ENCODE measurements at places on chromosomes 3 and 15.

GRCh38 chr3:66638717-66639116, 137.9 kb upstream of the LRIG1 start:
- peak; percentile 78 for DNase-seq

DNA sequence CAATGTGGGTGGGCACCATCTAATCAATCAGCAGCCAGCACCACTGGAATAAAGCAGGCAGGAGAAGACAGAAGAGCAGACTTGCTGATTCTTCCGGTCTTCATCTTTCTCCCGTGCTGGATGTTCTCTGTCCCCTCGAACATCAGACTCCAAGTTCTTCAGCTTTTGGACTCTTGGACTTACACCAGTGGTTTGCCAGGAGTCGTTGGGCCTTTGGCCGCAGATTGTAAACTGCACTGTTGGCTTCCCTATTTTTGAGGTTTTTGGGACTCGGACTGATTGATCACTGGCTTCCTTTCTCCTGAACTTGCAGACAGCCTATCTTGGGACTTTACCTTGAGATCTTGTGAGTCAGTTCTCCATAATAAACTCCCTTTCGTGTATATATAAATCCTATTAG, 292.8 kb downstream of the BCHE start:
- no peak for DNase-seq

DNA sequence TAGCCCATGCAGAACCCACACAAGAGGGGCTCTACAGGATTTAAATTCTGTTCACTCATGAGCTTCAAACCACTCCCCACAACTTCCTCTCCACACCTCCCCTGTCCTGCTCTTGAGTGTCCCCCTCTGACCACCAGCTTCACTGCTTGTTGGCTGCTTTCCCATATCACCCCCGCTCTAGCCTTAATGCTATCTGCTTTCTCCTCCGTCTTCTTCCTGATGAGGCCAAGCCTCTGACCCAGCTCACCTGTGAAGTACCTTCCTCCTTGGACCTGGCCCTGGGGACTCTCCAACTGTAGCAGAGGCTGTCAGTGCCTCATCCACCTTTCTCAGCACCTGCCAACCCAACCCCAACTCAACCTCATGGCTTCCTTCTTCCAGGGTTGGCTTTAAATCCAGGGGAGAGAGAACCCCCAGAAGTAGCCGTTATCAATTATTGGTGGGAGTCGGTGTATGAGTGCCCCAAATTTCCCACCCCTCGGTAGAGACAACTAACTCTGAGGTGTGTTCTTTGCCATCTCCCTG, 174.8 kb downstream of the MINAR1 start:
- DNase-seq = no peak

GRCh38 chr15:62391641-62392262, 226.7 kb upstream of the C2CD4B start:
- DNase-seq = no peak

DNA sequence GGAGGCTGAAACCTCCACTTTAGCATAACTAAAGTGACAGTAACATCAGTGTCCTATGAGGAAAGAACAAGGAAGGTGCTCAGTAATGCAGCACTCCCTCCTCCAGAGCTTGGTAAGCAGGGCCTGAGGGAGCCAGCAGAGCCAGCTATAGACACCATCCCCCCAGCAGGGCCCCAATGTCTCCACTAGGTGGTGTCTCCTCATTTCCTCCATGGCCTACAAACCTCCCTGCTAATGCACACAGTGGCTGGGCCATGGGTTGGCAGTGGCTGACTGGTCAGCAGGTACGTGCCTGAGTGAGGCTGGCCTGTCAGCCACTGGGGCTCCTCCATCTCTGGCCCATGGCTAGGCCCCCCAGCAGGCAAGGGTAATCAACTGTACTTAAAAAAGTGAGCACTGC, 13.6 kb downstream of the MRPS25 start:
- DNase-seq = peak; percentile 80

DNA sequence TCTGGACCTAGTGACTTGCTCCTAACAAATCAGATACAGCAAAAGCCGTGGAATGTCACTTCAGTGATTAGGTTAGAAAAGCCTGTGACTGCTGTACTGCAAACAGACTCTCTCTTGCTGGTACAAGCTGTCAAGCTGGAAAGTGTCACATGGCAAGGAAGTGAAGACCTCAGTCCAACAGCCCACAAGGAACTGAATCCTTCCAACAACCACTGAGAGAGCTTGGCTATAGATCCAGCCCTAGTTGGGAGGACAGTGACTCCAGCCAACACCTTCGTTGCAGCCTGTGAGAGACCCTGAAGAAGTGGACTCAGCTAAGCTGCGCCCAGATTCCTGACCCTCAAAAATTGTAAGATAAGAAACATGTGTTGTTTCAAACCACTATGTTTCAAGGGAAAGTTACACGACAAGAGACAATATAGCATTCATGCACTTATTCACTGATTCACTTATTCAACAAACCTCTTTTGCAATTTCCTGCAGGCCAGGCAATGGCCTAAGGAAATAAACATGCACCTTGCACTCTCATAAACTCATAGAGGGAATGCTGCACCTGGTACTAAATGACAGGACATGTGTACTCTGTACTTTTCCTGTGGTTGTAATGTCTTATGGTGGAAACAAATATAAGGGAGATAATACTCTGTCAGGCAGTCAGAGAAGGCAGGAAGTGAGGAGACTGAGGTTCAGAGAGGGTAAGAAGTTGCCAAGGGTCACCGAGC, 142.9 kb downstream of the CADPS start:
- DNase-seq = no peak

DNA sequence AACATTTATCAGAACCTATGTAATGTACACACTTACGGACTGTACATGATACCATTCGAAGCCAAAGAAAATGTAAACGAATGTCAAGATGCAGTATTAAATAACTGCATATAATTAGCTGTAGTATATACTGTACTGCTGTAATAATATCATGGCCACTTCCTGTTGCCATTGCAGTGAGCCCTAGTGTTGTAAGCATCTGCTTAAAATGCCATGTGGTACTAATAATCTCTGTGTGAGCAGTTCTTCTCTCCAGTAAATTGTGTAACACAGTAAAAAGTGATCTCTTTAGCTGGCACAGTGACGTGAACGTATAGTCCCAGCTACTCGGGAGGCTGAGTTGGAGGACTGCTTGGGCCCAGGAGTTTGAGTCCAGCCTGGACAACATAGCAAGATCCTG, 8.6 kb downstream of the SPG11 start:
- DNase-seq = no peak

GRCh38 chr15:51270706-51271105, 67.7 kb downstream of the CYP19A1 start:
- DNase-seq = no peak

GRCh38 chr15:38565287-38565670, 665 bp upstream of the RASGRP1 start:
- no peak for DNase-seq

GRCh38 chr3:30657914-30658313, 51.5 kb downstream of the TGFBR2 start:
- DNase-seq = no peak

GRCh38 chr15:94036156-94036555, 195.2 kb upstream of the MCTP2 start:
- DNase-seq = no peak

DNA sequence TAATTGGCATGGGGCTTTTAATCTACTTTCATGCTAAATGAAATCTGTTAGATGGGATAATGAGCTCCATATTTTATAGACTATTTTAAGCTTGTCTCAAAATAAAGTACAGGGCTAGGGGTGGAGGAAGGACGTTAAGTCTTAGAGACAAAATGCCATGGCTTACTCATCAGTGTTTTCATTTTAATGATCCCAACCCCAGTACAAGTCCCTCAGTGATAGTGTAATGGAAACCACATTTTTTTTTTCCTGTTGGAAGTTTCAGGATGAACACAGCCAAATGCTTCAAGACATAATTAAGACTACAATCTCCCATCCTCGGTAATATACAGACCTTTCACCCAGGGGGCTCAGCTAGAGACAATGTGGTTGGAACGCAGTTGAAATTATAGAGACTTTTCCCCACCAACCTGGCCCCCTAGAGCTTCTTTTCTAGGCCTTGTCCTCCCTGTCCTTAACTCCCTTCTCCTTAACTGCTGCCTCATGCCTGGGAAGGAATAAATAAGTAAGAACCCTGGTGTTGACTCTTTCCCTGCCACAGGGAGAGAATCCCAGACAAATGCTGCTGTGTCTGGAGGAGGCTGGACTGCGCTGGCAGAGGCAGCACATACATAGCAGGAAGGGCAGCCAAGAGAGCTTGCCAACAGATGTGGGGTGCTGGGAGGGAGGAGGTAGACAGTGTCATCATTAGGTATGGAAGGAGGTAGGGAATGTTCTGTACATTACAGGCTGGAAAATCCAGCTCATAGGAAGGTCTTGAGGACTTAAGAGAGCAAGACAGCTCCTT, 115.4 kb upstream of the ROPN1 start:
- DNase-seq = no peak

GRCh38 chr15:41517895-41518449, 4.3 kb upstream of the LTK start:
- DNase-seq = no peak

- no peak for DNase-seq
Measured at GRCh38 chr3:52973806-52974205, 72.1 kb downstream of the SFMBT1 start.

GRCh38 chr15:38559636-38560307, 4.8 kb downstream of the RASGRP1 start:
- no peak for DNase-seq

- no peak for DNase-seq
Measured at GRCh38 chr3:67937498-67938118, 283.2 kb upstream of the SUCLG2 start.

DNA sequence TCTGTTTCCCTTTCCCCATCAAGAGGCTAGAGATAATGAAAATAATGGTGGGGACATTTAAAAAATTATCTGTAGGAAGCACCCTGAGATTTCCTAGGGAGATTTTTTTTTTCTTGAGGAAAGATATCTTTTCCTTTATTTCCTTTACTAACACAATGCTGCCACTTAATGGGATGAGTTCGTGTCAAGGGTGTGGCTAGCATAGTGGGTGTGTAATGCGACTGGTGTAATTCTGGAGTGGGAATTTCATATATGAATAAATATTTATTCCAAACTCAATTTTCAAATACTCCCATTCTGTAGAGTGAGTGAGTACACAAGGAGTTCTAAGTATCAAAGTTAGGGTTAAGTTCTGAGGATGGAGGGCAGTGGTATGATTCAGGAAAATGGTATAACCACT, 66.1 kb upstream of the GALNT15 start:
- DNase-seq = no peak

DNA sequence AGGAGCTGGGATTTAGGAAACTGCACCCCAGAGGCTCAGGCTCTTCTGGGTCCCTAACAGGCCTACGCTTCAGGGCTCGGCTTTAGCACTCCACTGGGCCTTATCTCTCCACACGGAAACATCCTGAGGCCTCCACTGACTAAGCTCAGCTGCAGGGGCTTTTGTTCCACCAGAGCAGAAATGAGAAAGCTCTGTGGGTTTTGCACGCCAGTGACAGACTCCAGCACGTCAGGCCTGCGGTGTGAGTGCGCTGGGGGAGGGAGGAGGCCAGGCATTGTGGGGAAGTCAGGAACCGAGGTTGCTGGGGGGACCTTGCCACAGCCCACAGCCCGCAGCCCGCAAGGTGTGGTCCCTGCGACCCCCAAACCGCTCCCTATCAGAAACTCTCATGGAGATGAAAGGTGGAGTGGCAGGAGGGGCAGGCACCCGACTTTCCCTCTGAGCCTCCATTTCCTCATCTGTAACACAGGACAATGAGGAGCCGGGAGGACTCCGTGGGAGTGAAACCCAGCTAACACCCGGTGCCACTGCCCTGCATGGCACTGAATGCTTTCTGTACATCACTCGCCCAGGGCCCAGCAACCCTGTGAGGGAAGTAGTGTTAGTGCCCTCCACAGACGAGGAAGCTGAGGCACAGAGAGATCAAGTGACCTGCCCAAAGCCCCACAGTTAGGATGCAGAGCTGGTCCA, 106.5 kb downstream of the TPRA1 start:
- no peak for DNase-seq

- no peak for DNase-seq
Measured at GRCh38 chr3:113678773-113679172, 17.7 kb downstream of the USF3 start.

- DNase-seq = no peak
Measured at GRCh38 chr15:63519548-63520178, 15.3 kb downstream of the USP3 start.

GRCh38 chr15:33742800-33743199, 225.5 kb upstream of the CHRM5 start:
- no peak for DNase-seq

DNA sequence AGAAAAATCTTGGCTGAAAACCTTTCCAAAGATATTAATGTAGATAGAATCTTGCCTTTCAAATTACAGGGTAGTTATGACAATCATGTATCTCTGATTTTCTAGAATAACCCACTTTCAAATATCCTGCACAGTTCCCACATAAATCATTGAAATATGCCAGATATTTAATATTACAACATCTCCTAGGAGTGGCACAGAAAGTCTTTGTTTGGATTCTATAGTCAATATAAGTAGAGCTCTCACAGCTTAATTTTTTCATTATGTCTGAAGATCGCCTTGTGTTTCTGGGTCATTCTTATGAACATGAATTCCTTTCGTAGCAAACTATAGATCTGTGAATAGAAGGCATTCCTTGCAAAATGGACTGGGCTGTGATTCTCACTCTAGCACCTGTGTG, 5.0 kb downstream of the RARB start:
- DNase-seq = no peak

- DNase-seq = no peak
Measured at GRCh38 chr3:8760091-8760490, 9.3 kb downstream of the OXTR start.

DNA sequence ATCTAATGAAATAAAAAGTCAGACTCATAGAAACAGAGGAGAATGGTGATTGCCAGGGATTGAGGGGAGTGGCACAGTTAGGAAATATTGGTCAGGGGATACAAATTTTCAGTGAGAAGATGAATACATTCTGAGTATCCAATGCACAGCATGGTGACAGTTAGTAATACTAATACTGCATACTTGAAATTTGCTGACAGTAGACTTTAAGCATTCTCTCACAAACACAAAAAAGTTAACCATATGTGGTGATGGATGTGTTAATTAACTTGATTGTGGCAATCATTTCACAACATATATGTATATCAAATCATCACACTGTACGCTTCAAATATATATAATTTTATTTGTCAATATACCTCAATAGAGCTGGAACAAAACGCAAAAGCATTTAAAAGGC, 9.2 kb upstream of the COL6A6 start:
- no peak for DNase-seq

DNA sequence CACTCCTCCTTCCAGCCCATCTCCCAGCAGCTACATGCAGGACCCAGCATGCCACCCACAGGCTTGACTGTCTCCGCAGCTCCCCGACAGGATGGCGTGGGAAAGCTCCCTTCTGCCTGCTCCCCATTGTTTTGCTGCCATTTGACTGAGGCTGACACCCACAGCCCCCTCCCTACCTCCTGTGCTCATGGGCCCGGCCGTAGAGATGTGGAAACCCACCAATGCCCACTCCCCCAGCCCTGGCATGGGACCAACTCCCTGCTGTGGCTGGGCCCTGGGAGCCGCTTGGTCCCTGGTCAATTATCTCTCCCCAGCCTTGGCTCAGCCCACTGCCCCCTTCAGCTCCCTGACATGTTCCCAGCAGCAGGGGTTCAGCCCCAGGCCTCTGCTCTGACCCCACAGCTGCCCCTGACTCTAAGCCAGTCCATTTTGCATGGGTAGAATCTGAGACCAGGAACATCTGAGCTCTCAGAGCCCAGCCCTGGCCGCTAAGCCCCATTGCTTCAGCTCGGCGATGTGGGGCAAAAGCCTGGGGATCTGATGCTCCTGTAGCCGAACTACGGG, 8.2 kb downstream of the C3orf22 start:
- DNase-seq = no peak

GRCh38 chr3:102449341-102449740, 14.5 kb downstream of the ZPLD1 start:
- no peak for DNase-seq

Measured in Karpas-422 (cell line).